ENCODE measurements at places on chromosomes 6 and 20. TPM values are rescaled to one million over a fixed set of nuclear protein-coding genes. Genes with fewer than 3 reads are reported as not detected.

TTK gene
- total RNA-seq = 5.9 TPM

CRIP3 gene
- total RNA-seq = not detected

C6orf62 gene
- total RNA-seq = 52.4 TPM

CUL9 gene
- 73.3 TPM for total RNA-seq

- no peak for DNase-seq
These were observed 742.0 kb downstream of the KIF16B start for GRCh38 chr20:15831201-15831600.

DNA sequence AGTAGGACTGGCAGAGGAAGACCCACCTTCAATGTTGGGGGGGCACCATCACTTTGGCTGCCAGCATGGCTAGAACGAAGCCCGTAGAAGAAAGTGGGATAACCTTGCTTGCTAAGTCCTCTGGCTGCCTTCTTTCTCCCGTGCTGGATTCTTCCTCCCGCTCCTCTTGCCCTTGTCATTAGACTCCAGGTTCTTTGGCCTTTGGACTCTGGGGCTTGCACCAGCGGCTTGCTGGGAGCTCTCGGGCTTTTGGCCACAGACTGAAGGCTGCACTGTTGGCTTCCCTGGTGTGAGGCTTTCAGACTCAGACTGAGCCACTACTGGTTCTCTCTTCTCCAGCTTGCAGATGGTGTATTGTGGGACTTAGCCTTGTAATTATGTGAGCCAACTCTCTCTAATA is 28.2 kb downstream of the GSTA2 start:
- peak; percentile 66 for DNase-seq

GRCh38 chr6:31577579-31577966 is 2.2 kb downstream of the TNF start:
- no peak for DNase-seq

DNA sequence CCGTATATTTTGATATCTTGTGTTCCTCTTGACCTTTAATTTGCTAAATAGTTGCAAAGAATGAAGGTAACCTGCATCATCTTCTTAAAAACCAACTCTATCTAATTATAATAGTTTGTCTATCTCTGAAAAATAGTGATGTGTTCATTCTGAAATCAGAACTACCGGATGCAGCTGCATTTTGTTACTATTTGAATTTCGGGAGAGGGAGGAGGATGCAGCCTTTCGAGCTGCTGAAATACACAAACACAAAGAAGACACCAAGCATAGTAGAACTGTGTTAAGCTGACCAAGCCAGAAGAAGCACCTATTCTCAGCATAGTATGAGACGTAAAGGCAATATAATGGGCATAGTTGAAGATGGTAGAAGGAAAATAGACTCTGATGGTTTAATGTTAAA is 33.1 kb downstream of the PTPN1 start:
- no peak for DNase-seq

Measured in Peyer's patch (tissue), 4 donors.